Activated naive CD4-positive, alpha-beta T cell treated with anti-CD3 and anti-CD28 coated beads, Interleukin-2, amount 50 U/mL, for 72 hours (primary cell): ENCODE measurements at places on chromosomes 6 and 20.

DNA sequence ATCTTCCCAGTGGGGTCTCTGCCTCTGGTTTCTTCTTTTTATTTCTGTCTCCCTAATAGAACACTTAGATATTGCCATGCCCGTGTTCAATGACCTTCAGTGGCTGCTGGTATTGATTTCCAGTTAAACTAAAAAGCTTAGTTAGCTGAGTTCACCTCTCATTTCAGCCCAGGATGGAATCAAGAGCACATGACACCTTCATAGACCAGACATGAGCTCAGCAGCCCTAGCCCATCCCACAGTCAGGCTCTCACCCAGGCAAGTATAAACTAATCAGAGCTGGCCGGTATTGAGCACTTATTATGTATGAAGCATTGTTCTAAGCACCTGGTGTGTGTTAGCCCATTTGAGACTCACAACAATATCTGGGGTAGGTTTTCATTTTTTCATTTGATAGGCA, 33.7 kb upstream of the PLEKHG1 start:
- DNase-seq: no peak

GRCh38 chr20:36676701-36677421, 30.9 kb upstream of the SLA2 start:
- DNase-seq: no peak

GRCh38 chr6:158996856-158997255, 3.1 kb downstream of the RSPH3 start:
- DNase-seq: no peak

- DNase-seq: no peak
Observed at GRCh38 chr6:40852779-40853373, 186.1 kb downstream of the UNC5CL start.

DNA sequence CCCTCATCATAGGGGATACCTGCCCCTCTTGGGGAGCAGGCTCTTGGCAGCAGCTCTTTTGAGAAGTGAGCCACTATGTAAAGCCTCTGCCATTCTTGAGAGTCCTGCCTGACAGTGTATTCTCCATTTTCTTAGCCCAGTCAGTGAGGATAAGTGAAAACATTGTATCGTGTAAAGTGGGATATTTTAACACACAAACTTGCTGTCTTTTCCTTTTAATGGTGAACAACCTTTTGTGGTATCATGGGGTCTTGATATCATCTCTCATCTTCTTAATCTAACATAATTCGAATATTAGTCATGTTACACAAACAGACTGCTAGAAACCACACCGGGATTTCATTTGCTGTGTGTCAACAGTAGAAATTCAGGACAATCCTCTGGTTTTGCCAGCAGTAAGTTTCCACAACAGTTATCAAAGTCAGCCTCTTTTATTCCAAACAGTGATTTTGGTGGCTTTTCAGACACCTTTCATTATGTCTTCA, 136.2 kb downstream of the HIVEP1 start:
- no peak for DNase-seq

- no peak for DNase-seq
Observed at GRCh38 chr6:3053231-3053508, 15.1 kb upstream of the RIPK1 start.

GRCh38 chr6:69801225-69801624, 4.4 kb upstream of the LMBRD1 start:
- no peak for DNase-seq

- DNase-seq: no peak
Observed at GRCh38 chr6:96074006-96074405, 58.2 kb downstream of the FUT9 start.

GRCh38 chr6:18496462-18496861, 109.3 kb downstream of the RNF144B start:
- DNase-seq: no peak

GRCh38 chr6:449486-450419, 58.2 kb downstream of the IRF4 start:
- peak; percentile 48 for DNase-seq

DNA sequence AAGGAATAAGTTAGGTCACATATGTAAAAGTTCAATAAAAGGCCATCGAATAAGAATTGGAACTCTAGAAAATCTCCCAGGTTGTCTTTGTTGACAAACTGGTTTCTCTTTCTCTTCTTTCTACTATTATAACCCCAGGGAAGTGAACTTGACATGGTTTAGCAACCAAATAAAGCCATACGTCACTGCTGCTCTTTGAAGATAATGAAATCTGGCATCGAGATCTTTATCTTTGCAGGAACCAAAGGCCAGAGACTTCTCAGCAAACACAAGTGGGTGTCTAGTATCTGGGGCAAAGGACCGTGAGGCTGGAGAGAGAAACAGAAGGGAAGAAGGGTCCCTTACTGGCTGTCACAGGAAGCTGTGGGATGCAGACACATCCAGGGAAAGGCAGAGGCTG, 286.7 kb upstream of the CDYL start:
- DNase-seq: no peak

DNA sequence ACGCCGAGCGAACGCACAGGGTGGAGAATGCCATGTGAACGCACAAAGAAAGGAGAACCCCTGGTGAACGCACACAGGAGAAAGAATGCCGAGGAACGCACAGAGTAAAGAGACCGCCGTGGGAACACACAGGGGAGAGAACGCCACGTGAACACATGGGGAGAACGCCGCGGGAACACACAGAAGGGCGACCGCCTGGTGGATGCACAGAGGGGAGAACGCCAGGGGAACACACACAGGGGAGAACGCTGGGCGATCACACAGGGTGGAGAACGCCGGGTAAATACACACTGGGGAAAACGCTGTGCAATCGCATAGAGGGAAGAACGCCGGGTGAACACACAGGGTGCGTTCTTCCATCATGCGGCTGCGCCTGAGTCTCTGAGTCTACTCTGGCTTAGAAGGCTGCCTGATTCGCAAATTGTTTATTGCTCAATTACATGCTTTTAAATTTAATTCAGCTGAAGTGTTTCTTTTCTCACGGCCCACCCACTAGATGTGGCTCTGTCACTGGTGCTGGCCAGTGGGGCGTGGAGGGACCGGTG, 54.1 kb downstream of the RNASET2 start:
- DNase-seq: no peak

GRCh38 chr20:61500791-61501321, 248.8 kb downstream of the CDH4 start:
- DNase-seq: no peak

DNA sequence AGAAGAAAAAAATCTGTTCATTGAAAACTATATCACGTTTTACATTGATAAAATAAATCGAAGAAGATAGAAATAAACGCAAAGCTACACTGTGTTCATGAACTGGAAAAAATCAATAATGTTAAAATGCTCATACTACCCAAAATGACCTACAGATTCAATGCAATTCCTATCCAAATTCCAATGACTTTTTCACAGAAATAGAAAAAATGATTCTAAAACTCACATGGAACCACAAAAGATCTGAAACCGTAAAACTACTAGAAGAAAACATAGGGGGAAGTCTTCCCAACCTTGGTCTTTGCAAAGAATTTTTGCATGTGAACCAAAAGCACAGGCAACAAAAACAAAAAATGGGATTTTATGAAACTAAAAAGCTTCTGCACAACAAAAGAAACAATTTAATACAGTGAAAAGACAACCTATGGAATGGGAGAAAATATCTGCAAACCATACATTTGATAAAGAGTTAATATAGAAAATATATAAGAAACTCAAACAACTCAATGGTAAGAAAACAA, 33.9 kb upstream of the ULBP3 start:
- DNase-seq: no peak

DNA sequence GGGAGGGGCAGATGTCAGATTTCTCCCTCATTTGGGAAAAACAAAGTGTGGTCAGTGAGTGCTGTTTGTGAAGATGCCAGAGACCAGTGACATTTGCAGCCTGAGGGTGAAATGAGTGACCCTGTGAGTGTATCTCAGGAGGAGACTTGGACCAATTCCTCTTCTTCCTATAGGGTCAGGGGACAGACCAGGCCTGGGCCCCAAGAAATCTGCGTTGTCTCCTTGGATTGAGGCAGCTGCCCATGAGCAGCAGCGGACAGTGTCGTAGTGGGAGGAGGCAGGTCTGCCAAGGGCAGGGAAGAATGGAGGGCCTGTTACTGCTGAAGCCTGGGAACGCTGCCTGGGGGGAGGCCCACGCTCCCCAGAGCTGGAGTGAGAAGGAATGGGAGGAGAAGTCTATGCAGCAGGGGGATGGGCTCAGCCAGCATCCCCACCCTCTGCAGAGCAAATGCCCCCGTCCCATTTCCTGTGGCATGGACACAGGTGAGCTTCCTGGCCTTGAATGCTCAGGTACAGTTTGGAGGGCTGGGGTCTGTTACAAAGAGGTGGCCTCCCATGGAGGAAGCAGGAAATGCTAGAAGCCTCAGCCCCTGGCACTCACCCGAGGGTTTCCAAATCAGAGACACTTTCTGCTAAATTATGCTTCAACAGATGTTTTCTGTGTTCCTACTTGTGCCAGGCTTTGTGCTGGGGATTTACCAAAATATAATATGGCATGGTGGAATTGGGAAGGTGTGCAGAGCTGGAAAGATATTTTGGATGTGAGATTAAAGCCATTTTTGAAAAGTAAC, 29.8 kb downstream of the DAAM2 start:
- no peak for DNase-seq

- no peak for DNase-seq
Observed at GRCh38 chr6:29980511-29980910, 38.2 kb downstream of the HLA-A start.

DNA sequence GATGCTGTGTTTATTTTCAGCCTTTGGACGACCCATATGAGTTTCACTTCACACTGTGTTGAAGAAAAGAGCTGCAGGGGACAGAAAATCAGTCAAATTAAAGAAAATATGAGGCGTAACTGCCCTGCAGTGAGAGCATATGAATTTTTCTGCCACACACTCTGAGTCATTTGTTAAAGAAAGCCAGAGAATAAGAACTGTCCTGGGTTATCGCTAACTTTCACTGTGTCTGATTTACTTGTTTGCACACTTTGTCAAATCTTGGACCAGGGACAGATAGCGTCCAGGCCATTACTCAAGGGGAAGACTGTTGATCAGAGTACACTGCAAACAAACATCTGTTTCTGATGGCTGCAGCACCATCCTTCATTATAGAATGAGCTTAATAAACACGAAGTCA, 126.8 kb upstream of the AGPAT4 start:
- DNase-seq: no peak

DNA sequence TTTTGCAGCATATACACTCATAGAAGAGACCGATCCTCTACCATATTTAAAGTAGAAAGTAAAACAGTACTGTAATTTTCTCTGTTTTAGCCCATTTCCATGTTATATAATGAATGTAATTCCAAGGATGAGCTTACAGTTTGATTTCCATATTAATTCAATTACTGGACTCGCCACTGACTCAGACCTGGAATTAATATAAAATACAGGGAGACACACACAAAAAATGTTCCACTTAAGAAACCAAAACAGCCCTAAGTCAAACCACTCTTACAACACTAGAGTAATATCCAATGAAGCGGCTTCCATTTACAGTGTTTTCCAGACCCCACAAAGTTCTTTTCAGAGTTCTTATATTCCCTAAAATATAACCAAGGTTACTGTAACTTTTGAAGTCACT, 110.6 kb downstream of the BACH2 start:
- DNase-seq: no peak

DNA sequence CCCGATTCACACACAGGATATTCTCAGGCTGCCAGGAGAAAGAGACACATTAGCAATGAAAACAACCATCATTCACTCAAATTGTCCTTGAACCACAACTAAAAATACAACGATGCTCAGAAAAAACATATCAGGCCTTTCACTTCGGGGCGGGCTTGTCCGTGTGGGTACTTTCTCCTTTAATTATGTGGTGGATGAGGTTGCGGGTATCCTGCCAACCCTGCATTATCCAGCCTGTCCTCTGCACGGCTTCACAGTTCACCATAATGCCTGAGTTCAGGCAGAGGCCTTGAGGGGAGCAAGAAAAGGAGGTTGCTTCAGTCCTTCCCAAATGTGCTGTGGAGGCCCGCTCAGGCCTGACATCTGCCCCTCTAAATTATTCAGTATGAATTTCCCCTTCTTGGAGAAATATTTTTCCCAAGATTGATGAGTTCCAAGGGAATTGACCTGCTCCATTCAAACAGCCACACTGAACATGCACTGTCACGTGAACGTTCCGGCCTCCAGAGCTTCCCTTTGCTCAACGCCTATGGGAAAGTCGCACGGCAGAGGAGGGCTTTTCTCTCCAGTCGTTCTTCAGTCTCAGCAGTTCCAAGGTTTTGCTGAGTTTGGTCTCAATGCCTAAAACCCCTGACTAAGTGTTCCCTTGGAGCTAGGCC, 70.3 kb downstream of the MYLK4 start:
- DNase-seq: no peak
